Naive B cell (primary cell): ENCODE measurements at places on chromosomes 13 and 19. TPM values are rescaled to one million over a fixed set of nuclear protein-coding genes. Genes with fewer than 3 reads are reported as not detected.

Gene SGCG
- polyA plus RNA-seq, result not detected

- H3K27ac ChIP-seq, result no peak overlapping the region
- no peaks in the 10 kb centered on the region for H3K36me3 ChIP-seq
- no peak for DNase-seq
- no peak overlapping the region for H3K4me3 ChIP-seq
These were observed 33.9 kb upstream of the MIR17HG start for GRCh38 chr13:91313581-91313980.

Gene KLF1
- polyA plus RNA-seq, result not detected

Gene PSG2
- not detected for polyA plus RNA-seq

Gene ZNF112
- 0.36 TPM for polyA plus RNA-seq
